Activated effector memory CD4-positive, alpha-beta T cell treated with anti-CD3 and anti-CD28 coated beads, Interleukin-2, amount 50 U/mL, for 16 hours (primary cell): ENCODE measurements at places on chromosomes 2 and 18.

DNA sequence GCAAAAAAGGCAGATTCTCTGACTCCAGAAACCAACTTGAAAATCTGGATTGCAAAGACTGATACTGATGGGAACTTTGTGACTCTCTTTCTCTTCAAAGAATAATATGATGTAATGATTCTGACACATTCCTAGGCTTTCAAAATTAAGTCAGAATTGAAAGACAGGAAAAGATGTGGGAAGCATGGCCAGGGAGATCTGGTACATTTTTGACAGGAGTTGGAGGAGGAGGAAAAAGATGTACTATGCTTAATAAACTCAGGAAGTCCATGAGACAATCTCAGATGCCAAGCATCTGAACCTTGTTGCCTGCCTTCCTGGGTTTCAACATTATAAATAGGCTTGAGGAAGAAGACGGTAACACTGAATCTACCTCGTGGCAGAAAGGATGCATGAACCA, 34.2 kb downstream of the KLF7 start:
- DNase-seq: no peak

DNA sequence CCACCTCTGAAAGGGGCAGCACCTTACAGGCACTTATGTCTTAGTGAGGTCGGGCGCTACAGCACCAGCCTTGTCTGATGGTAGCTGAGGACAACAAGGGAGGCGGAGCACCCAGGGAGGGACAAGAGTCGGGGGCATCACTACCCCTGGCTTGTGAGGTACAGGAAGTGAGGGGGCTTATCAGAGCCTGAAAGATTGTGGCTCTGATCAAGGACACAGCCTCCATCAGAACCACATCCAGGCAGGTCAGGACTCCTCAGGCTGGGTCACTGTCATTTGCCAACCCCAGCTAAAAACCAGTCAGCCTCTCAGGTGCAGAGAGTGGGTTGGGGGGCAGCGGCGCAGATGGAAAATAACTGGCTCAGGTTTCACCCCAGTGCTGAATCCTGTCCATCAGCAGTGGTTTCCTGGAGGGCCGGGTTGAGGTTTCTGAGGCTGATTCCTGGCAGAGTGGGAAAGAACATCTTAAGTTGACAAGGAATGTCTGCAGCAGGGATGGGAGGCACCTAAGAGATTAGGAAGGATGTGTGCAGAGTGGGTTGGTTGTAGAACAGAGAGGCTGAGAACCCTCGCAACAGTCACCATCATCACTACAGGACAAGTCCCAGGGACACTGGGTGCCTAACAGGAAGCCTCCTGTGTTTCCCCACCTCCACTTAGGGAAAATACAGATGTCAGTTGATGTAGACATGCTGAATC, 45.3 kb downstream of the FBLN7 start:
- DNase-seq: peak; percentile 71

- no peak for DNase-seq
Observed at GRCh38 chr2:179184610-179185009, 80.0 kb downstream of the SESTD1 start.

DNA sequence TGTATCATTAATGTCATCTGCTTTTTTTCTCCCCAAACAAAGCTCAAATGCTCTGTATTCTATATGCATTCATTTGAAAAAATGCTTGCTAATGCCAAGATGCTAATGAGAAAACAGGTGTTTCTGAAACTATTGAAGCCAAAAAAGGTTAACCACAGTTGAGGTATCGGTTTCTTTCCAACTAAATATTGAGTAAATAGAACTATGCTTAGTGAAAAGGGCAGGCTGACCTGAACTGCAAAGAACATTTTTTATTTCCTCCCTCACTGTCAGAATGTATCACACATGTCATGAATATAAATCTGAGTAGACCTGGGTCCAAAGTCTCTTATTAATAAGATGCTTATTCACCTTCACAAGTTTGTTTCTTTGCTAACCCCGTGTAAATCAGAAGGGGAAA, 866.6 kb downstream of the CPS1 start:
- no peak for DNase-seq

DNA sequence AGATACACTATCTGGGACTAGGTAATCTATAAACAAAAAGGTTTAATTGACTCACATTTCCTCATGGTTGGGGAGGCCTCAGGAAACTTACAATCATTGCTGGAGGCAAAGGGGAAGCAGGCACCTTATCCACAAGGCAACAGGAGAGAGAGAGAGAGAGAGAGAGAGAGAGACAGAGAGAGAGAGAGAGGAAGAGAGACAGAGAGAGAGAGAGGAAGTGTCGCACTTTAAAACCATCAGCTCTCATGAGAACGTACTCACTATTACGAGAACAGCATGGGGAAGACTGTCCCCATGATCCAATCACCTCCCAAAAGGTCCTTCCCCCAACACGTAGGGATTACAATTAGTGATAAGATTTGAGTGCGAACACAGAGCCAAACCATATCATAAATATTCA, 253.5 kb upstream of the TRIB2 start:
- no peak for DNase-seq

- DNase-seq: no peak
Observed at GRCh38 chr18:28669165-28669564, 492.2 kb upstream of the CDH2 start.

- peak; percentile 19 for DNase-seq
Observed at GRCh38 chr2:71608441-71608840, 155.1 kb downstream of the DYSF start.

DNA sequence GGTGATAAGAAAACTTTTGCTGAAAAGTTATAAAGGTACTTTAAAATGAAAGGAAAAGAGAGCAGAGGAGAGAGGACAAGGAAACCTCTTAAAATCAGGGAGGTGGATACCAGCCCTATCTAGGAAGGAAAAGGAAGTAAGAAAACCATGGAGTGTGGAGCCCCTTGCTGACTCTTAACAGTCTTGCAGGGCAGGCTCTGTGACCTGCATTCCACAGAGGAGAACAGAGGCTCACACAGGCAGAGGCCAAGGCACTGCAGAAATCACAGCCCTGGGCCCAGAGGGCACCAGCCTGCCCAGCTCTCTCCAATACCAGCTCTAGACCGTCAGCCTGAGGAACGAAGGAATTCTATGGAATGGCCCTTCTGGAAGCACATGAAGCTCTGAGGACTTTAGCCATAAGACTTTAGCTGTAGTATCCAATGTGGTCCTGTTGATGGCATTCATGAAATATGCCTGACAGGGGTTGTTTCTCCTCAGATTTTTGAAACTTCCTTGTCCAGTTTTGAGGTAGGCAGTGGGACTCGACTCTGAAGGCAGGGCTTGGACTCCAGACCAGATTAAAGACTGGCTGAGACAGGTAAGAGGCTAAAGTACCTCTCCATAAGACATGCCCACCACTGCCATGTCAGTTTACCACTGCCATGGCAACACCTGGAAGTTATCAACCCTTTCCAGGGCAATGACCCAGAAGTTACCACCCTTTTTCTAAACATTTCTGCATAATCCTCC, 216.3 kb downstream of the ANAPC1 start:
- DNase-seq: no peak

- DNase-seq: peak; percentile 72
Observed at GRCh38 chr2:85601771-85602475, 575 bp downstream of the TMEM150A start.

- no peak for DNase-seq
Observed at GRCh38 chr2:204454672-204455380, 90.4 kb upstream of the PARD3B start.

DNA sequence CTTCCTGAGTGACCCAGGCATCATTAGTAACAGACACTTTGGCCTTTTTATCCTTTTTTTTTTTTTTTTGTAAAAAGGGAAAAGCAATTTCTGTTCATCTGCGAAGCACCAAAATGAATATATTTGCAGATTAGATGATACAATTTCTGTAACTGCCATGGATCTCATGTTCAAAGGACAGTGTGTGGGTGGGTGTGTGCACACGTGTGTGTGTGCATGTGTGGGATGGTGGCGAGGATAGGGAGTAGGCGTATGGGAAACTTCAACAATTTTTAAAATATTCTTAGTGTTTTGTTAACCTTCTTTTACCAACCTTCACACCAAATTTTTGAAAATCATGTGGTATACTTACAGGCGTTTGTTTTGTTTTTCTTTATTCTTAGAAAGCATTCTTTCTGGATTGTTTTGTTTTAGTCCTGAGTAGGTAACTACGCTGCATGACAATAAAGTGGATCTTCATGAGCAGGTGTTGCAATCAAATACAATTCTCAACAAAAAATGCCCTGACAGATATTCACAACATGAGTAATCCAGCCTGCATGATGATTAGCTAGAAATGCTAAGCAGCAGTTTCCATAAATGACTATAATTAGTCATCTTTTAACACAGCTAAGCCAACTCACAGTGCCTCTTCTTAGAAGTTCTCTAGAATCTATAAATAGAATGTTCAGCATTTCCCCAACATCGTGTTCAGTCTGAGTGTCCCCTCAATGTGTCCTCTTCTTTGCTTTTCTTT, 53.5 kb upstream of the RMDN2 start:
- DNase-seq: no peak

DNA sequence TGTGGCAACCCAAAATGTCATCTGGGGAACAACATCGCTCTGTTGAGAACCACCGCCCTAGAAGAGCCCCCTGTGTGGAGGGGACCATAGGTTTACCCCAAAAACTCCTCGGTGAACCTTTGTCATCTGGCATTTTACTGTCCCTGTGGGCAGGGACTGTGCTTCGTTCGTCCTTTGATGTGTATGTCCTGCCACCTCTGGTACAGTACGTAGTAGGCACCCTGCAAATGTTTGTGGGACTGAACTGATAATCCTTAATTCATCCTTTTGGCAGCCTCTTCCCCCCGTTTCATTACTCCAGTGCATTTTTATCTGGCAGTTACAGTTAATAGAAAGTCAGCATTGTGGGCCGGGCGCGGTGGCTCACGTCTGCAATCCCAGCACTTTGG, 728 bp downstream of the NAPG start:
- no peak for DNase-seq

- no peak for DNase-seq
Observed at GRCh38 chr2:159298967-159299366, 12.5 kb upstream of the WDSUB1 start.

DNA sequence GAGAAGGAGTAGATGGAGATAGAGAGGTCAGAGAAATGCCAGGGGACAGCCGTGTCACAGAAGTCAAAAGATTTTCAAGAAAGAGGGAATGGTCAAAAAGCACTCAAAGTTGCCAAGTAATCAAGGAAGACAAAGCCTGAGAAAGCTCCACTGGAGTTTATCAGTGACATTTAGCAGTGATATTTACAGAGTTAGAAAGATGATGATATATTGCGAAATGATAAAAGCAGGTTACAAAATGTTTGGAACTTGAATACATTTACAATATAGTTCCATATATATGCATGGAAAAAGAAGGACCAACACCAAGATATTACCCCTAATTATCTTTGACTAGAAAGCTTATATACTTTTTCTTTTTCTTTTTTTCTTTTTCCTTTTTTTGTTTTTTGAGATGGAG, 20.4 kb downstream of the ZNF2 start:
- DNase-seq: no peak

DNA sequence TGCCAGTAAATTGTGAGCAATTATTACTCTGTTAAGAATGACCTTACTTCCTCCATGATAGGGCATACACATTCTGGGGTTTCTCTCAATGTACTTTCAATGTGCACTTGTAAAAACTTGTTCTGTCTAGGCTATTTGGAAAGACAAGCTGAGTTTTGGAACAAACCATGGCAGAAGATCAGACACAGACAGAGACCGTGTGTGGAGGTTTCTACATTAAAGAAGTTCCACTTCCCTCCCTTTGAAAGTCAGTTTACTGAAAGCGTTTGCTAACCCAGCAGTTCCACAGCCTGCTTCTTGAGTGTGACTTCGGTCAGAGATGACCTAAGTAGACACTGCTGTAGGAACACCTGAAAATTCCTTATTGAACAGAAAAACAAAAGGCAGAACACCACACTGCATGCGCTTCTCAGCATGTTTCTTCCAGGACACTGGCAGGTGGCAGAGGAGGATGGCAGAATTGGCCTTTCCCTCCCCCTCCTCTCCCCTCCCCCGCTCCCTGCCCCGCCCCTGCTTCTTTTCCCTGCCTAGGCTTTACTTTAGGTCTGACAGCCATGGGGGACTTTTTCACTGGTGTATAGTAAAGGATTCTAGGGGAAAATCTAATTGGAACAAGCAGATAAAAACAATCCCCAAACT, 109.8 kb downstream of the NOL10 start:
- no peak for DNase-seq

- no peak for DNase-seq
Observed at GRCh38 chr2:162974771-162975170, 136.2 kb upstream of the KCNH7 start.

GRCh38 chr2:226524381-226524843, 275.2 kb downstream of the IRS1 start:
- no peak for DNase-seq

DNA sequence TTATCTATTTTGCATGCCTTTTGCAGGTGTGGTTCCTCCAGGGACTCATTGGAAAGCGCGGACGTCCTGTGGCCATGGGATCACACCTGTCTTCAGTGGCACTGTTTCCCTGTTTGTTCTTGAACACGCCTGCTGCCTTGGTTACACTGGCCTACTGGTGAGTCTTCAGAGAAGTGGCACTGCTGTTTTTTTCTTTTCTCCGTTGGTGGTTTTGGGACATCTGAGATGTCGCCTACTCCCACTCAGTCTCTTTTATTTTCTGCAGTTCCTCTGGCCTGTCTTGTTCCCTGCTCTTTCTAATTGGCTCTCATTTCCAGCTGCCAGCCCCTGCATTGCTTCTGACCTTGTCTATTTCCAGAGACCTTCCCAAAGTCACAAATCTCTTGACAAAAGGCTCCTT, 35.7 kb upstream of the POU3F3 start:
- DNase-seq: no peak

DNA sequence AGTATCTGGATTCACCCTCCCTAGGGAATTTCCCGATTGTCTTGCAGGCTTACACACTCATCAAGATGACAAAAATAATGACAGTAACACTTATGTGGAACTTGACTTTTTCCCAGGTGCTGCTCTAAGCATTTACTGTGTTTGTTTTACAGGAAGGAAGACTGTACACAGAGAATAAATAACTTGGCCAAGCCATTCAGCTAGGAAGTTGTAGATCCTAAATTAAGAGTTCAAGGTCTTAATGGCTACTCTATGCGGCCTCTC, 549 bp upstream of the DPP4 start:
- DNase-seq: no peak

DNA sequence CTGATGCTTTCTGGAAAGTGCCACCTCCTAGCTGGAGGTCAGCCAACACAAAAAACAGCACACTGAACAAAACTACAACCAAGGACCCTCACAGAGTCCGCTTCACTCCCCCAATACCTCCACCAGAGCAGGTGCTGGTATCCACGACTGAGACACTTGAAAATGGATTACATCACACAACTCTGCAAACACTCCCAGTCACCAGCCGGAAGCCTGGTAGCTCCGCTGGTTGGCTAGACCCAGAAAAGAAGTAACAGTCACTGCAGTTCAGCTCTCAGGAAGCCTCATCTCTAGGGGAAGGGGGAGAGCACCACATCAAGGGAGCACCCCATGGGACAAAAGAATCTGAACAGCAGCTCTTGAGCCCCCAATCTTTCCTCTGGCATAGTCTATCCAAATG, 175.4 kb downstream of the LCLAT1 start:
- no peak for DNase-seq

DNA sequence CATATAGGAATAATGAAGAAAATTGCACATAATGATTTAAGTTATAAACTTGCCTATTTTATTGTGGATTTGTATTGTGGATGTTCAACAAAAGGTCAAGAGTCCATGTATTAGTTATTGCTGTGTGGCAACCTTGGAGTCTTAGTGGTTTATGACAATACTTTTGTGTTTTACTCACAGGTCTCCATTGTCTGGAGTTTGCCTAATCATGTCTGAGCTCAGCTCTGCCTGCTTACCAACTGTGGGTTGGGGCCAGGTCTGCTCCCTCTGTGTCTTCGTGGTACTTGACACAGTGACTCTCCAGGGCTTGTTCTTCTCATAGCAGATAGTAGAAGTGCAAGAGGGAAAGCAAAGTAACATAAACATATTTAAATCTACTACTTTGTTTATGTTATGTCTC, 382.5 kb downstream of the CBLN2 start:
- DNase-seq: no peak
